Anterior cingulate cortex (tissue), 58 donors: ENCODE measurements at places on chromosomes 7 and 10.

GRCh38 chr10:72981028-72981881 is 26.6 kb upstream of the PLA2G12B start:
- DNase-seq, result no peak

- DNase-seq, result no peak
Measured at GRCh38 chr7:132471515-132471914, 104.8 kb downstream of the PLXNA4 start.

DNA sequence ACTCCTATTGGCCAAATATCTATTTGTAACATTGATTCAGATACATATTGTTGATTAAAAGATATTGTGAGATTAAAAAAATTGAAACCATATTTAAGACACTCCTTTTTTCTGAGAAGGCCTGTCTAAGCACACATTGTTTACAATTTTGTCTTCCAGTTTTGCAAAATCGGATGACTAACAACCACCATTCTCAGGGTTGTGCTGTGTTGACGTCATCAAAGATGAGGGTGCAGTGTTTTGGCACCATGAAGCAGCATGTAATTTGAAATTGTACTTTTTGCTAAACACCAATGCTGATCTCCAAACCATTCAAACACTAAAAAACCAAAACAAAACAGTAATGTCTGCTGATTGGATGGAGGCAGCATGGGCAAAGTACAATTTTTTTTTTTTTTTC is 7.4 kb downstream of the CREB5 start:
- DNase-seq, result no peak

DNA sequence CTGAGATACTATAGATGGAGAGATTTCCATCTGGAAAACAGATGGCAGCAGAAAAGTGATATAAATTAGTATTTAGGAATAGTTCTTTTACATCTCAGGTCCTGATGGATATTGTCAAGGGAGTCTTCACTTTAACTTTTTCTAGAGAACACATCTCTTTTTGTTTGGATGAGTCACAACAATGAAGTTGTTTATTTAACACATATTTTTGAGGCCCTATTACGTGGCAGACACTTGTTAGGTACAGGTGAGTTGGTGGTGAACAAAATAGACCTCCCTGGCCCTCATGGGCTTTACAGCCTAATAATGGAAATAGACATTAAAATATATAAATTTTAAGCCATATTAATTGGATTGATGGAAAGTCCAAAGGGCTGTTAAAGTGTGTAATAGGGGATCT is 168.3 kb downstream of the VTI1A start:
- no peak for DNase-seq

GRCh38 chr7:148700661-148701064 is 2.0 kb downstream of the CUL1 start:
- no peak for DNase-seq

DNA sequence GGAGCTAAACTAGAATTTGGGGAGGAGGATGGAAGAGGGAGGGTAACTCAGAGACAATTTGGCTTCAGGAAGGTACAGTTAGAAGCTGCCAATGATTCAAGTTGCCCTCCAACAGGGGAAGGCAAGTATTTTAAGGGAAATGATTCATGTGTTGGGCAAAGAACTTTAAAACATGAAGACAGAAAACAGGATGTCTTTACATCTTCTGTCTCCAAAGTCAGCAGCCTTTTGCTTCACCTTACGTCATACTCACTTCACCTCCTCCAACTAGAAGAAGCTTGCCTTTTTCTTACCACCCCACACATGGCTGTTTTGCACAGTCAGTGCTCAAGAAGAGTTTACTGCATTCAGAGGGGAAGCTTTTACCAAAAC is 36.1 kb downstream of the PPP1R3C start:
- no peak for DNase-seq

GRCh38 chr7:34311591-34311990 is 346.4 kb upstream of the NPSR1 start:
- no peak for DNase-seq

DNA sequence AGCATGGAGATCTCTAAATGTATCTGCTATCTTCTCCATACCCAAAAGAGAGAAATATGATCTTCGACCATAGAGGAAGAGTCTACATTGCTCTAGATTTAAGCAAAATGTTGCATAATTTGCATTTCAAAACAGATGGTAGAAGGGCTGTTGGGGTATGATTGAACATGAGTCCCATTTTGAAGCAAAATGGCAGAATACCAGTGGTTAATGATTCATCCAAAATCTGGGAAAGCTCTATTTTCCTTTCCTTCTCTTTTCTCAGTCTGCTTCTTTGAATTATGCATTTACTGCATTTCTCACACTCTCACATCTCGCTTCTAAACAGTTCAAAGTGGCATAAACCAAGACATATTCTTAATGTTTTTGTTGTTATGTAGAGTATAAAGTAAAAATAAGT is 178.5 kb downstream of the MACC1 start:
- no peak for DNase-seq

DNA sequence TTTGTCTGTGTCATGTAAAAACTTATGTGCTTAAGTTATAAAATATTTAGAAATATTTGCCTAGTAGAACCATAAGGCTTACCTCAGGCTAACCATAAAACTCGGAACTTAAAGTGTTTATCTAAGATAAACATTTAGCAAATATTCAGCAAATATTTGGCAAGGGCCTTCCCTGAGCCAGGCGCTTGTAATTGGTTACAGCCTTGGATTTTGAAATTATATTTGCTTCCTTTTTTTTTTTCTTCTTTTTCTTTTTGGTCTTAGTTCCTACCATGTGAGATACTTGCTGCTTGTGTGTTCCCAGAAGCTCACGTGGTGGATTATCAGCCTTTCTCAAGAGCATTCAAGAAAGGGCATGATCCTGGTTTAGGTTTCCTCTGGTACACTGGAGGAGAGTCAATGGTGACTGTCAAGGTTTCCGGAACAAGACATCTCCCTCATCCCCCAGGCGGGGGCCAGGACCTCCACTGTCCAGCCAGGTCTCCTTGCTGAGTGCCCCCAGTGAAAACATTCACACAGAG is 5.2 kb upstream of the BRI3 start:
- DNase-seq, result no peak

- DNase-seq, result no peak
Measured at GRCh38 chr10:112203328-112204076, 19.9 kb upstream of the GPAM start.

DNA sequence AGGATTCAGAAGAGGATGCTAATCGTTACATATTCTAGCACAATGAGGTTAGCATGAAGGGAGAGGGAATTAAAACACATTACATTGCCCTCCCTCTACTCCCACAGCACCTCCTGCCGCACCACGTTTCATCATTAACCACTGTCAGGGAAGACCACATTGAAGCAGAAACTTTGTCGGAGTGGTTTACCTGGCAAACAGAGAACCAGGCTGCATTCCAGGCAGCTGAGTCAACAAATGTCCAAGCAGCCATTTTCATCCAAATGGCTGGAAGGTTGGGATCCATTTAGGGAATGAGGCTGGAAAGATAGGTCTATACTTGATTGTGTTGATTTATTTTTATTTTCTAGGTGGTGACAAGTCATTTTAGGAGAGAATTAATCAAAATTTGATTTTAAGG is 273.6 kb downstream of the DYNC1I1 start:
- DNase-seq, result no peak

DNA sequence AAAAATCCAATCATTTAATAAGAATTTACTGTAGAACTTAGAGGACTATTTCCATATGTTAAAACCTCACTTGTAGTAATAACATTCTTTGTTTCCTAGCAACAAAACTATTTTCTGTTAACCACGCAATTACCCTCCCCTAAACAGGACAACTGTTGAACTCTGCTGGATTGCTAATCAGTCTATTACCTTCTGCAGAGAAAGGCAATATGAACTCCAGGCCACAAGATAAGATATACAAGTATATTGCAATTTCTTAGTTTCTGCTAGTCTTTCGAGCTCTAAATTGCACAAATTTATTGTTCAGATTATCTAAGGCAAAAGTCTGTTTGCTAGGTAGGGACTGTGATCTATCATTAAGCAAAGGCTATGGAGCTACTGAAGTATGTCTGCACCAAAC is 920.1 kb upstream of the LRRN3 start:
- no peak for DNase-seq

DNA sequence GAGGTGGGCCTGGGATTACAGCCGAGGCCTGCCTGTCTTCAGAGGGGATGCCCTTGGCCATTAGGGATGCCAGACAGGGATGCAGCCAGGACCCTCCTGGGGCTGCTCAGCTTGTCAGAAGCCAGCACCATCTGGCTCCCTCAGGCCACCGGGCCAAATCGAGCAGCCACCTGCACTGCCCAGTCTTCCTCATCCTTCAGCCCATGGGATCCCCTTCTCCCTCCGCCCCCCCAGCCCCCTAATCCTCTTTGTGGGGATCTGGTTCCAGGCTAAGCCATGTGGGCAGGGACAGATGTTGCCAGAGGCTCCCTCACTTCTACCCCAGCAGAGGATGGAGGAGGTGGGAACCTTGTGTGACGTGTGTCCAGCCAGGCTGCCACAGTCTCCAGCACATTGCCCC is 137.4 kb upstream of the PPIF start:
- no peak for DNase-seq

DNA sequence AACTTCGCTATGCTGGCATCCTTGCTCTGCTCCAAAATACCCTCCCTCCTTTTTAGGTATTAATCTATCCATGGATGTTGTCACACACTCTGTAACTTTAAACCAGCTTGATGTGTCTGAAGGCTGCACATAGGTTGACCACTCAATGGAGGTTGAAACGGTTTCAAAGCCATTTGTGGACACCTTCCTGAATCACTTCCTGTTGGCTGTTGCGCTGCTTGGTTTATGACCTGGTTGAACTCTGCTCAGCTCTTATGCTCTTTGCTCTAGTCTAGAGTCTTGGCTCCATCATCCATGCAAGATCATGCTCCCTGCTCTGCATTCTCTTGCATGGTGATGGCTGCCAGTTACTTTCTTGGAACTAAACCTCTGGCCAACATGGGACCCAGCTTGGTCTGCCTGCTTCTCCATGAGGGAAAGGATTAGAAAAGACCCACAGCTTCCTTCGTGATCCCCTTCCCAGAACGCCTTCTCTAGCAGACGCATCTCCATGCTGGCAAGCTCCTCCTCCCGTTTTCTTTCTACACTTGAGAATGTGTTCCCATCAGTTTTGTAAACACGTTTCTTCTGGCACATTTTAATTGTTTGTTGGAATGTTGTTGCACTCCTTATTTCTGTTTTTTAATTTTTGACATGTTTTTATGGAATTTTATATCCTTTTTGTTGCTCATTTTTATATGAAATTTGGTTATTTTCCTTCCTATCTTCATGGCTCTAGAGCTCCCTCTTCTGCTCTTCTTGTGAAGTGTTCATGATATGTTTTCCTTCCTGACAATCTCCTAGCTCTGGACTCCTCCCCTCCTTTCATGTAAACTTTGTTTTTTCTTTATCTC is 149.8 kb downstream of the XPNPEP1 start:
- no peak for DNase-seq

GRCh38 chr7:66679633-66680244 is 51.1 kb downstream of the KCTD7 start:
- no peak for DNase-seq

- no peak for DNase-seq
Measured at GRCh38 chr7:116098175-116098574, 67.6 kb upstream of the TFEC start.

DNA sequence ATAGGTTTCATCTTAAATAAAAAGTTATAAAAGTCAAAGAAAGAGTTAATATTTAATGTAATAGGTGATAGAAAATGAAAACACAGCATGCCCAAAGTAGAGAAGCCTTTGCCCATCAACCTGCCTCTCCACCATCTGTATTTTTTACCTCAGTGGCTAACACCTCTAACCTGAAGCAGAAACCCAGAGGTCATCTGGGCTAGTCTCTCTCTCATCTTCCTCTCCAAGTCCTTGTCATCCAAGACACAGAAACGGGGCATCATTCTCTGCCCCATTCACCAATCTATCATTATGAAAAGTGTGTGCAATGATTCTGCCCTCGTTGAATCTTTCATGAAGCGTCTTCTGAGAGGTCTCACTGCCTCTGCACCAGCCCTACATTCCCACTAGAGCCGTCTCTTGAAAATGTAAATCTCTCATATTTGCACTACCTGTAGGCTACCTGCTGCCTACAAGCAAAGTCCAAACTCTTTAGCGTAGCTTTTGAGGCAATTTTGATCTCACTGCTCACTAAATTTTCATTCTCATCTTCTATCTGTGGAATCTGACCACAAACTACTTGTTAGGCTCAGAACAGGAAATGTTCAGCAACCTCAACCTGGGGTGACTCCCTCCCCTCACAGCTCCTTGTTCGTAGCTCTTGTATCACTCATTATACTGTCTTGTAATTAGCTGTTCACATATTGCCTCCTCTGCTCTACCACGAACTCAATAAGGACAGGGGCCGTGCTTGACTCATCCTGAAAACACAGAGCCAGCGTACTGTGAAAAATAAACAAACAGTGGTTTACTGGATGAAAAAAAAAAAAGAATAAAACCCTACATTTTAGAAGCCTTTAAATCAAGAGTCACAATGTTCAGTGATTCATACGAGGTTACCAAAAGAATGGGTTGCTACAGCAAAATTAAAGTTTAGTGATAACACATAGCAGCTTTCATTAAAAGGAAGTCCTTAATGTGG is 83.1 kb downstream of the CTNNA3 start:
- no peak for DNase-seq

DNA sequence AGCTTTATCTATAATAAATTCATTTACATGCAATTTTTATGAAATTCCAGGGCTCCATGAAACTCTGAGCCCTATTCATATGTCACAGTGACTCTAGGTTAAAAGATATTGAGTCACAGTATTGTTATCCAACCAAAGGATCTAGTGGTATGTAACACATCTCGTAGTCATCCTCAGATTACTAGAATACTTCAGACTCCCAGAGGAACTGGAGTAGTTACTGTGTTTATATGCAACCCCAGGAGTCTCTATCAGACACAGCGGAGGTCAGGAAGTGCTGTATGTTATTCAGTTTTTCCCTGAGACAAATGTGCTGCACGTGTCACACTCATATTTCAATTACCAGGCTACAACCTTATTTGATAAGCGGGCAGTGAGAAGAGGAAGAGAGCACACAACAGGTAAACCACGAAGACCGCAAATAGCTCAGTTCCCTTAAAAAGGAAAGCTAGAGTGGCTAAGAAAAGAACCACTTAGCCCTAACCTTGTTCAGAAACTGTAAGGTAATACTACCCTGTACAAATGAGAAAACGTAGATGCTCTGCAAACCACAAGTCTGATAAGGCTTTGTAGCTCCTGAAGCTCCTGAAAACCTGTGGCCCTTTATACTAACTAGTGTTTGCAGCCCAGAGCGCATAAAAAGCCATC is 114.0 kb upstream of the CNTNAP2 start:
- no peak for DNase-seq
